Fibroblast of the aortic adventitia (primary cell): ENCODE measurements at places on chromosomes 2 and 18. TPM values are rescaled to one million over a fixed set of nuclear protein-coding genes. Genes with fewer than 3 reads are reported as not detected.

DNA sequence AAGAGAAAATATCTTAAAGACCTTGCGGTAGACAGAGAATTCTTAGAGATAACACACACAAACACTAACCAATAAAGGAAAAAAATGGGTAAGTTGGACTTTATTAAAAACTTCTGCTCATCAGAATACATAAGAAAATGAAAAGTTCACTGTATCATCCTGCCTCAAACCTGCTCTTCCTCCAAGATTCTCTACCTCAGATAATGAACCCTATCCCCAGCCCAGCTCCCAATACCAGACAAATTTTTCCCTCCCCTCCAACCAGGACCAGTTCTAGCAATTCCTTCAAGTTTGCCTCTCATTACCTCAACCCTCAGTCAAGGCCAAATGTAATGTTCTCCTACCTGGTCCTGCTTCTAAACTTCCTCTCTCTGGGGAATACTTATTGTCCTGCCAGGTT lies 79.4 kb downstream of the DNMT3A start:
- DNase-seq: no peak

DNA sequence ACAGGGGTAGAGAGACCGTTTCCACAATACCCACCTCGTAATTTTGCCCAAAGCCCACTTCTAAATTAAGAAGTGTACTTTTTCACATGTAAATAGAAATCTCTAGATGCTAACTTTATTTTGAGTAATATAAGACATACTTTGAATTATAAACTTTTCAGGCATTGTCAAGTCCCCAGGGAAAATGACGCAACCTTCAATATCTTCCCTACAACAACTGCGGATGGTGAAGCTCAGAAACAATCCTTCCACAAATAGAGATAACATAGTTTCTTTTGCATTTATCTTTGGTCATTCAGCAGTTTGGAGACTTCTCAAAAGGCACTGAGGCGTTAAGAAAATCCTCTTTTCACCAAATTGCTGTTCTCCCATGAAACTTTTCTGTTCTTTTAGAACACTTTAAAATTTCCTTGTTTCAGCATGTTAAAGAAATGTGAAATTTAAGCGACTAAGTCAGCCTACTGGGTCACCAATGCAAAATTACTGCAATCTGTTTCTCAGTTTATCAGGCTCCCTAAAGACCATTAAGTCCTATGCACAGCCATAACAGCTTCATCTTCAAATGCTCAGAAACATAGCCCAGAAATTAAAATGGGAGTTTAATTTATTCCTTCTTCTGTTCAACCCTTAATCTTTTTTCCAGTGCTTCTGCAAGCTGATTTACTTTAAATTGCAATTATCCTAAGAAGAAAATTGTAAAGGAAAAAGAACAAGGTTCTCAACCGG lies 118.3 kb upstream of the DNAJC10 start:
- DNase-seq: peak; percentile 82

GRCh38 chr2:48749291-48750127 lies 6.0 kb downstream of the LHCGR start:
- no peak for DNase-seq

Gene SULT1C4
- total RNA-seq: 0.33 TPM in 1 of 2 replicates, not detected in the other

Gene ZNF512
- total RNA-seq: 32.2 and 34.7 TPM in 2 replicates
